Body of pancreas (tissue), 4 donors: ENCODE measurements at places on chromosomes 1 and 21. TPM values are rescaled to one million over a fixed set of nuclear protein-coding genes. Genes with fewer than 3 reads are reported as not detected.

DNA sequence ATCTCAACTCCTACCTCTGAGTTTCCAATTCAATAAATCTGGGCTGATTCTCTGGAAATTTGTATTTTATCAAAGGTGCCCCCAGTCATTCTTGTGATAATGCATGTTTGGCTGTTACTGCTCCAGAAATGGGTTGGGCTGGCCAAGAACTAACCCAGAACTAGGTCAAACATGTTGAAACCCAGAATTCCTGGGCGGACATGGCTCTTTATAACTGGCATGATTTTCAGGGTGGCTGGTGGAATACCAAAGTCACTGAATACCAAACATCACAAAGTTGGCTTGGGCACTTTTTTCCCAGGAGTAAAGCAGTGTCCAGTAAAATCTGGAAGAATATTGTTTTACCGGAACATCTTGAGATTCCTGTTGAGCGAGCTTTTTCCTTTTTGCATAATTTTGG is 89.4 kb upstream of the S1PR1 start:
- H3K4me1 ChIP-seq, result no peaks in the 10 kb centered on the region
- no peaks in the 10 kb centered on the region for H3K36me3 ChIP-seq
- no peak overlapping the region for H3K4me3 ChIP-seq
- DNase-seq, result no peak

DNA sequence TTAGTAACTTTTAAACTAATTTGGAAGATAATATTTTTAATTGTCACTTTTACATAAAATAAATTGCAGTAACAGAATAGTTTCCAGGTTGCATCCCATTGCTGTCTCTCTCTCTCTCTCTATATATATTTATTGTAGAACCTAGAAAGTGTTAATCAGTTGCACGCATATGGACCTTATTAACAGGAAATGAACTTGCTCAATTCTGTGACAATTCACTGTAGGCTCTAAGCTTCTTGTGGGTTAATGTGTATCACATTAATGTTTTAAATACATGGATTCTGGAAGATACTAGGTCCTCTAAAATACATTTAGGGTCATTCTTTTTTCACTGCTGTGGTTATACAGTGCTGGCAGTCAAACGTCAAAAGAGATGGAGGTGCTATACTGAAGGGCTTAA is 33.1 kb downstream of the LRRC71 start:
- no peak for DNase-seq
- H3K27ac ChIP-seq, result no peak overlapping the region
- H3K4me1 ChIP-seq, result no peaks in the 10 kb centered on the region
- H3K27me3 ChIP-seq, result no peaks in the 10 kb centered on the region
- H3K4me3 ChIP-seq, result no peak overlapping the region

The SERPINC1 gene
- total RNA-seq, result not detected

The HES3 gene
- total RNA-seq, result not detected

DNA sequence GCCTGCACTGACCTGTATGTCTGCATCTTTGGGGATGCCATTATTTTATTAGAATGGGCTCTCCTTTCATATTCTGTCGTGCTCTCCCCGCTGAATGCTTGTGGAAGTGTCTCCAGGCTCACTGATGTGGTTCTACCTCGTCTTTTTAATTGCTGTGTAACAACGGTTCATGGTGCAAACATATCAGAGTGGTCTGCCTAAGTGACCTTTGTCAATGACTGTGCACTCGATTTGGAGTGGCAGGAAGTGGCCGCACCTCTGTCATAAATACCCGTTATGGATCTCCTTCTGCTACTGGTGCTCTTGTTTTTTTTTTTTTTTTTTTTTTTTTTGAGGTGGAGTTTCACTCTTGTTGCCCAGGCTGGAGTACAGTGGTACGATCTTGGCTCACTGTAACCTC is 38.3 kb downstream of the SPSB1 start:
- H3K36me3 ChIP-seq, result no peaks in the 10 kb centered on the region
- DNase-seq, result no peak
- no peaks in the 10 kb centered on the region for H3K4me1 ChIP-seq
- H3K4me3 ChIP-seq, result no peak overlapping the region

The DNAJC28 gene
- 1.3 TPM for total RNA-seq

DNA sequence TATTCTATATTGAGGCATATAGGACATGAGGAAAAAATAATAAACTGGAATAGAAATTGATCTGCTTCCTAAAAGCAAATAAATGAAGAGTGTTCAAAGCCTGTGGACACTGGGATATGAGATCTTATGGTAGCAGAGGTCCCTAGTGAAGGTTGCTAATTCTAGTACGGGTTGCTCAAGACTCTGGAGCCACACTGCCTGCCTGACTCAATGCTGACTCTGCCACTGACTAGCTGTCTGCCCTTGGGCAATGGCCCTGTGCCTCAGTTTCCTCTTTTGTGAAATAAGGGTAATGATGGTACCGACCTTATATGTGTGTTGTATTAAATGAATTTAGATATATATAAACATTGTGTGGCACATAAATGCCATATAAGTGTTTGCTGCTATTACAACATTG is 59.0 kb upstream of the C1orf53 start:
- no peak overlapping the region for H3K4me3 ChIP-seq
- no peaks in the 10 kb centered on the region for H3K27me3 ChIP-seq
- no peaks in the 10 kb centered on the region for H3K4me1 ChIP-seq
- no peak for DNase-seq
- no peaks in the 10 kb centered on the region for H3K36me3 ChIP-seq

DNA sequence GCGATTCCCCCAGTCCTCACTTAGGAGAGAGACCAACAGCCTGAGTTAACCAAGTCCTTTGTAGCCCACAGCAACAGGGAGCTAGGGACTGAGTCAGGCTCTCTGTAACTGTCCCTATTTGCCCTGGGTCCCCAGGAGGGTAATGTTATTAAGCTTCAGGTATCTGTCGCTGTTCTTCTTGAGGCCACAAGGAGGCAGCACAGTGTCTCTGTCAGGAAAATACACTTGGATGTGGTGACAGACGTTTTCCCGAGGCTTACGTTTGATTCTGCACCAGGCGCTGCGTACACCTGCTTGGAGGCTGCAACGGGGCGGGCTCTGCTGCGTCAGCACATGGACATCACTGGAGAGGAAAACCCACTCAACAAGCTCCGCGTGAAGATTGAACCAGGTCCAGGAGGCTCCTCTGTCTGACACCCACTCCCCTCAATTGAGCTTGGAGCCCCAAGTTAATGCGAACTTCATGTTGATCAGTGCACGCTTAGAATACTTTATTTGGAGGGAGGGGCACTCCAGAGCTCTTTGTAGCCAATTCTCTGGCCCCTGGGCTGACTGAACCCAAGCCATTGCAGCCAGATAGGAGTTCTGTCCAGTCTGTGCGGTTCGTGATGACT is 10.7 kb upstream of the ELF3 start:
- peaks cover 18% of the 10 kb centered on the region for H3K36me3 ChIP-seq
- H3K27me3 ChIP-seq, result no peaks in the 10 kb centered on the region
- no peak overlapping the region for H3K4me3 ChIP-seq
- no peak overlapping the region for H3K27ac ChIP-seq
- no peaks in the 10 kb centered on the region for H3K4me1 ChIP-seq

The PDE4DIP gene
- total RNA-seq, result 36.6 TPM
